ENCODE measurements at places on chromosomes 1 and 21.

DNA sequence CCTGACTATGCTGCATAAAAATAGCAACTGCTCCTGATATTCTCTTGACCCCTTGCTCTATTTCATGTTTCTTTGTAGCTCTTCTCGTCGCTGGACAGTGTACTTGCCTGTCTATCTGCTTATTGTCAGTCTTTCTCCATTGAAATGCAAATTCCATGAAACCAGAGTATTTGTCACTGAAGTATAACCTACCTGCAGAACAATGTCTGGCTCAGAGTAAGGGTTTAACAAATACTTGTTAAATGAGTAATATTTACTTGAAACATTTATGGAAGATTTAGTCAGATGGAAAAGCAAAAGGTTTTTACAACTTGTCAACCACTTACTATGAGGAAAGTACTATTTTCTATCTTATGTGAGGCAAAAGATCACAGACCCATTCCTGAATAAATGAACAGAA is 19.9 kb upstream of the ERICH3 start:
- DNase-seq: no peak

GRCh38 chr1:47708658-47709018 is 270.8 kb downstream of the FOXD2 start:
- DNase-seq: no peak

DNA sequence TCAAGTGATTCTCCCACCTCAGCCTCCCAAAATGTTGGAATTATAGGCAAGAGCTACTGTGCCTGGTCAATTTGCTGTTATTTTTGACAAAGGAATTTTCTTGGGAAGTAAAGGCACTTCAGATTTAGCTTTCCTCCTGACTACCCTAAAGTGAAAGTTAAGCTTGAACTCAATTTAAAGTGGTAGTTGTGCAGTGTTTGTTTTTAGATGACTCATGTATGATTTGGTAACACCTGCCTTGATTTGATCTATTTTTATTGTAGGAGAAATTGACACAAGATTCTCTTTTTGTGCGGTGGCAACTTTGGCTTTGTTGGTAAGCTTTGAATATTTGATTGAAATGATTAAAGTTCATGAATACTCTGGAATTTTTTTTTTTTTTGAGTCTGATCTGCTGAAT is 5.0 kb downstream of the RABGGTB start:
- DNase-seq: no peak

DNA sequence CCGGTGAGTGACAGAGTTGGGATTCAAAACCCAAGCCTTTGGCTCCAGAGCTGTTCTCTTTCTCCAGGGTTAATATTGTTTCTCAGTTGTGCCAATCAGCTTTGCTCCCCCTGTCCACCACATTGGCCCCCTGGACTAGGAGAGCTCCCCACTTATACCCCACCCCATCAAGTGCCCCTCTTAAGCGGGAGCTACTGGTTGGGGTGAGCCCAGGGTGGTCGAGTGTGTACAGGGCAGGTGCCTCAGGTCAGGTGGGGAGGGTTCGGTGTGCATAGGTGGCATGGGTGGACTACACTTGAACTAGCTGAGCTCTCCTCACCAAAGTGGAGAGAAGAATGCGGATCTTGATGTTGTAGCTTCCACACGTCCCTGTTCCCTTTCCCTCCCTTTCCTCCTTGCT is 14.2 kb downstream of the KCNA2 start:
- no peak for DNase-seq

- no peak for DNase-seq
These were observed 135.7 kb downstream of the PCBP3 start for GRCh38 chr21:45779226-45779625.

- no peak for DNase-seq
These were observed 71.0 kb downstream of the ACTL8 start for GRCh38 chr1:17826165-17826488.

- DNase-seq: no peak
These were observed 82.3 kb downstream of the ACTL8 start for GRCh38 chr1:17837233-17838030.

- DNase-seq: no peak
These were observed 197.9 kb downstream of the NCAM2 start for GRCh38 chr21:21196087-21196486.

GRCh38 chr1:57269630-57270225 is 154.1 kb downstream of the DAB1 start:
- no peak for DNase-seq

- no peak for DNase-seq
These were observed 327.2 kb downstream of the PTPRU start for GRCh38 chr1:29563571-29563970.

DNA sequence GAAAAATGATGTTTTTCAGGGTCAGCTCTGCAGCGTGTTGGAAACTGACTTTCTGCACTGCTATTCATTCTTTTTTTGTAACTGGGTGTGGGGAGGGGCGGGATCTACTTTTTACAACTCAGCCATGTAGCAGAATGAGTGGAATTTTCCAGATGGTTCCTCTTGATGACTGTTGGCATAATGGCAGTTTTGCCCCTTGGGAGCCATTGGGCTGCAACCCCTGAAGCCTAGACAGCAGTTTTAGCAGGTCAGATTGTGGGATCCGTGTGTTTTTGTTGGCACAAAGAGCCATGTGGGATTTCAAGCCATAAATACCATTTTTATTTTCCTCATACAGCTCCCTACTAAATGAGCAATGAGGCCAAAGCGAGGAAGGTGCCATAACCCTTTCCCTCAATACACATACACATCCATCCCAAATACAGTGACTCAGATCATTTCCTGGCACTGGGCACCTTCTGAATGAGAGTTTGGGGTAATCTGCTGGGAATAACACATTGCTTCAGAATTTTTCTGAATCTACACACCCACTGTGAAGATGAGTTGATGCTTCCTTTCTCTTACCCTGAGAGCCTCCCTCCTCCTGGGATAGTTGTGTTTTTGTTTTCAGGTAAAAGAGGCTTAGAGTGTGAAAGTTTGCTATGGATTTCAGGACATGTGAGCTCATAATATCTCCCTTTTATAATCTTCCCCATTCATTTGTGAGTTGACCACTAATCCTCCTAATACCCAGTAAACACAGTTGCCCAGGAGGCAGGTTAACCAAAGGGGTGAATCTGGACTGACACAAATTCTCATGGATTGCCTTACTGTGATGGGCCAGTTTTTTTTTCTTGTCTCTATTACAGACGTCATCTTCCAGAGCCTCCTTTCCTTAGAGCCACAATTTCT is 13.1 kb downstream of the S100A10 start:
- no peak for DNase-seq

GRCh38 chr1:184300446-184300845 is 86.4 kb upstream of the C1orf21 start:
- no peak for DNase-seq

- DNase-seq: no peak
These were observed 307.3 kb downstream of the BRINP3 start for GRCh38 chr1:190170321-190170720.

DNA sequence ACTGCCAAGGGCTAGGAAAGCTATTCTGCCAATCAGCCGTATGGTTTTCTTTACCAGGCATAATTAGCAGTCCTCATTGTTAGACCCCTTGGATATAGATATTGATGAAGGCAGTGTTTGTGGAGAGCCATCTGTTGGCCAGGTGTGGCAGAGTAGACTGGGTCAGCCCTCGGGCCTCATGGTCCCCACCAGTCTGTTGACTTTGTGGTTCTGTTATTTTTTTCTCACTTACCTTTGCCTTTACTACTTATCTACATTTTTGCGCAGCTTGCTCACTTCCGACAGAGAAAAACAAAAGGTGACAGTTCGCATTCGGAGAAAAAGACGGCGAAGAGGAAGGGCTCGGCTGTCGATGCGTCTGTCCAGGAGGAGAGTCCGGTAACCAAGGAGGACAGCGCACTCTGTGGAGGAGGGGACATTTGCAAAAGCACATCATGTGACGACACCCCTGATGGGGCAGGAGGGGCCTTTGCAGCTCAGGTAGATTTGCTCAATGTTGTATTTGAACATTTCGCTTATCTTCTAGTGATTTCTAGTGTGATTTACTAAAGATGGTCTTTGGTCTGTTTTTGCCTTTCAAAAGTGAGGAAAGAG is 2.3 kb downstream of the PCNT start:
- DNase-seq: no peak

GRCh38 chr1:14535619-14536355 is 62.7 kb upstream of the KAZN start:
- DNase-seq: no peak

DNA sequence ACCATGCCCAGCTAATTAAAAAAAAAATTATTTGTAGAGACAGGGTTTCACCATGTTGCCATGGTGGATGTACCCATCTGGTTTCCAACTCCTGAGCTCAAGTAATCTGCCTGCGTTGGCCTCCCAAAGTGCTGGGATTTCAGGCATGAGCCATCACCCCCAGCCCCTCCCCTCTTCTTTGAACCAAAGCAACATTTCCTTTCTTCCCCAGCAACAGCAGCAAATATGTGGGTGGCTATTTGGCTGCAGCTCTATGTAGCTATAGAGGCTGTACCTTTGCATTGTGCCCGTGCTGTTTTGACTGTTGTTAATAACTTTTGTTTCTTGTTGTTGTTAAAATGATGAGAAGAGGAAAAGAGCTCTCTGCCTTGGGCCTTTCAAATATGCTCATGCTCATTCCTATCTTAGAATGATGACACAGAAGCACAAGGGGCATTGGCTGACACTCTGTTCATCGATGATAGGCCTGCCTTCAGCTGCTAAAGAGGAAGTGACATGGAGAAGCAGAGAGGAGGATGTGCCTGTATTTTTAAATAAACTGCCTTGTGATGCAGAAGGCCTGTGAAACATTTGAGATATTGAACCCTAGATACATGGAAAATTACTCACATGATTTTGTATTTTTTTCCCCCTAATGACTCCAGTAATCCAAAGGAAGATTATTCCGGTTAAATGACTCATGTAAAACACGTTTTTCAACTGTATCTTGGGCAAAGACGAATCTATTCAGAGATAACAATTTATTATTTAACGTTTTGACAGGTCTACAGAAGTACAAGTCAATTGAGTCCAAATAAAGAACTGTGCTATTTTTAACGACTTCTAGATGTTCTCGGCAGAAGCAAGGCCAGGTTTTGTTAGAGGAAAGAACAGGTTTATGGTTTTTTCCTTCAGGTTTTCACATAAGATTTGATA is 20.5 kb upstream of the XPR1 start:
- no peak for DNase-seq

GRCh38 chr1:224458996-224459395 is 24.4 kb upstream of the WDR26 start:
- no peak for DNase-seq

DNA sequence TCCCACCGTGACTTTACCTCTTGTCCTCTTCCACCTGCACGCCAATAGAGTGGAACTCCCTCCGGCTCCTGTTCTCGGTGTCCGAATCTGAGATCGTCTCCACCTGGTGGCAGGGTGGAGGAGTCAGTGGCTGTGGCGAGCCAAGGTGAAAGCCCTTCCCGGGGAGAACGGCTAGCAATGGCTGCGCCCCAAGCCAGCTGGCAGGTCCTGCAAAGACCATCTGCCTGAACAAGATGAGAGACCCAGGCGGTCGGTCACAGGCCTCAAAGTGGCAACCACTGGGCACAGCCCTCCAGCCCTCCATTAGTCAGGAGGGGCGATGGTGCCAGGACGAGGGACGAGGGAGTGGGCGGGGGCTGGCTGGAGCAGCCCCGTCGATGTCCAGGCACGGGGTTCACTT is 25.4 kb upstream of the SMIM12 start:
- no peak for DNase-seq

GRCh38 chr1:162387226-162388082 is 5.9 kb downstream of the C1orf226 start:
- DNase-seq: no peak

DNA sequence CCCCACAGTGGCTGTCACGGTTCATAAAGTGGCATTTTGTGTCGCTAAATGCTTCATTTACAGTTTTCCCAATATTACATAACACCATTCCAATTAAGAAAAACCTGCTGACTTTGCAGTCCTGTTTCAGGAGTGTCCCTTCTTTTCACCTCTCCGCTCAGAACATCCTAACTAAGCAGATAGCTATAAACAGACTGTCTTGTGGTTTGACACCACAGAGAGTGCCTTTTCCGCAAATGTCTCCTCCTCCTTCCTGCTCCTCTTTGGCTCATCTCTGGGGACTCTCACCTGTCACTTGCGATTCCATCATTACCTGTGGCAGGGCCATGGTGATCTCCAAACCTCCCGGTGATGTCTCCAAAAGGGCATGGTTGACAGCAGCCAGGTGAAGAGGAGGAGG is 119.0 kb downstream of the CNIH3 start:
- no peak for DNase-seq

GRCh38 chr21:14259747-14260146 is 43.8 kb downstream of the RBM11 start:
- DNase-seq: no peak

DNA sequence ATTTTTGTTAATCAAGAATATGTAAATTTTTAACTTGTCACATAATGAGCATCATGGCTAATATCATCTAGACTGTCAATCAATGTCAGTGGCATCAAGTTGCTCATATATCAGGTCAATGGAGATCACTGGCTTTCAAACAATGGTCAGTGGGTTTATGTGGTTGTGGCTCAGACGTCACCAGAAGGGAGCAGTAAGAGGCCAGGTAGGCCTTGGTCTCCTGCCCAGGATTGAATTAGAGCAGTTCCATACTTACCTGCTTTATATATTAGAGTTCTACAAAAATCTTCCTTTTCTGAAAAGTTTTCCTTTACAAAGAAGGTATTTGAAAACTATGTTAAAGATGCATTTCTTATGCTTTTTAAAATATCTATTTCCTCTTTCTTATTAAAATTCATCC is 206.3 kb upstream of the B3GALT2 start:
- no peak for DNase-seq

DNA sequence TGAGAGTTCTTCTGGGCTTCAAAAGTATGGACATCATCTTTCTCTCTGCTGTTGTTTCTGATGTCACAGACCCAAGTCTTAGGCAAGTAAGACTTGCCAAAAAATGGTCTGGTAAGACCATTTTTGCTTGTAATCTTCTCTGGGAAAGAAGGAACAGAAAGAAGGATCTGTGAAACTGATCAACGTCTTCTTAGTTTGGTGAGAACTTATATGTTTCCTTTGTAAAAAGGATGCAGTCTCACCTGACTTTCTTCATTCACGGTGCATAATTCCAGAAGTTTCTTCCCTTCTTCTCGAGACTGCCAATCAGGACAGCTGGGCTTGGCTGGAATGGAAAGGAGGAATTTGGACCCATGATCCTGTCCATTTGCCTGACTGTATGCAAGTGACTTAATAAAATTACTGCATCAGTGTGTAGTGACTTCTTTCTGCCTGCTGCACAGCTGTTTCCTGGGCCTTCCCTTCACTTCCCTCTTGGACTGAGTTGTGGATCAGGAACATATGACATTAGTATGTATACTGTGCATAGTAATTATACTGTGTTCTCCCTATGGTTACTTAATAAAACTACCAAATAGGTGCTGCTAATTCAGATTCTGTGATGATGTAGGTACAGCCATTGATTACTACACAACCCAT is 7.6 kb upstream of the DENND1B start:
- DNase-seq: no peak

- no peak for DNase-seq
These were observed 141.9 kb upstream of the UBE2U start for GRCh38 chr1:64061430-64062104.

- no peak for DNase-seq
These were observed 8.0 kb upstream of the ANGPTL3 start for GRCh38 chr1:62589321-62589720.

- DNase-seq: no peak
These were observed 466 bp downstream of the PEX10 start for GRCh38 chr1:2411801-2412394.

GRCh38 chr1:215872658-215873057 is 305.6 kb downstream of the KCTD3 start:
- no peak for DNase-seq

- DNase-seq: no peak
These were observed 1.7 kb downstream of the S100A1 start for GRCh38 chr1:153629971-153630370.

- DNase-seq: no peak
These were observed 42.7 kb downstream of the APP start for GRCh38 chr21:26127918-26128317.

- no peak for DNase-seq
These were observed 17.0 kb upstream of the OLFML2B start for GRCh38 chr1:162040657-162041056.

Data from stimulated activated CD4-positive, alpha-beta T cell treated with anti-CD3 and anti-CD28 coated beads, Interleukin-1b, Interleukin-23, amount 100 ng/mL, for 1 hour (primary cell).